ENCODE measurements at places on chromosomes 13 and 19.

GRCh38 chr13:52029569-52029968 lies 5.1 kb downstream of the UTP14C start:
- peaks cover 24% of the 10 kb centered on the region for H3K36me3 ChIP-seq
- no peak overlapping the region for H3K27ac ChIP-seq
- DNase-seq: no peak
- no peak overlapping the region for H3K4me3 ChIP-seq
- no peaks in the 10 kb centered on the region for H3K27me3 ChIP-seq

- no peaks in the 10 kb centered on the region for H3K4me1 ChIP-seq
- H3K27ac ChIP-seq: no peak overlapping the region
- no peak for DNase-seq
- no peaks in the 10 kb centered on the region for H3K27me3 ChIP-seq
- no peaks in the 10 kb centered on the region for H3K36me3 ChIP-seq
- no peak overlapping the region for H3K4me3 ChIP-seq
Measured at GRCh38 chr13:33167491-33167890, 118.1 kb downstream of the STARD13 start.

DNA sequence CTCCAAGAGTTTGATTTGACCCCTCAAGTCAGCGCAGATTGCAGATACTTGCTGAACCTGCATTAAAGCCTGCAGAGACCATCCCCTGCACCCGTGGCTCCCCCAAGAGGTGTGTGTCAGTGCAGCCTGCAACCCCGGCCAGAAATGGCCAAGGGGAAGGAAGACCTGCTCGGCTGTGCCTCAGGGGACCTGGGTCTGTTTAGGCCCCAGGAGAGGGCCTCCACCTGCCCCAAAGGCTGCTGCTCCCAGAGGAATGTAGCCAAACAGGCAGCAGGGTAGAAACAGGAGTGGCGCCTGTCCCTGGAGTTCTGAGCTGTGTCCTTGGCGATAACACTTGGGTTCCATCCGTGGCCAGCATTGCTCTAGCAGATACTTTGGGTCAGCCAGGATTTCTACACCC lies 8.0 kb downstream of the POP4 start:
- H3K27me3 ChIP-seq: no peaks in the 10 kb centered on the region
- no peak overlapping the region for H3K27ac ChIP-seq
- no peaks in the 10 kb centered on the region for H3K4me1 ChIP-seq

- no peaks in the 10 kb centered on the region for H3K27me3 ChIP-seq
- H3K4me1 ChIP-seq: no peaks in the 10 kb centered on the region
- no peak for DNase-seq
Measured at GRCh38 chr13:32993145-32993544, 23.1 kb upstream of the KL start.

- H3K4me1 ChIP-seq: peaks cover 44% of the 10 kb centered on the region
- no peaks in the 10 kb centered on the region for H3K27me3 ChIP-seq
- peaks cover 55% of the 10 kb centered on the region for H3K36me3 ChIP-seq
- H3K4me3 ChIP-seq: no peak overlapping the region
- peak overlapping the region; percentile 47 for H3K27ac ChIP-seq
Measured at GRCh38 chr19:10809651-10810285, 26.2 kb downstream of the TMED1 start.

- no peak for DNase-seq
Measured at GRCh38 chr19:51294211-51294976, 17.1 kb upstream of the IGLON5 start.

DNA sequence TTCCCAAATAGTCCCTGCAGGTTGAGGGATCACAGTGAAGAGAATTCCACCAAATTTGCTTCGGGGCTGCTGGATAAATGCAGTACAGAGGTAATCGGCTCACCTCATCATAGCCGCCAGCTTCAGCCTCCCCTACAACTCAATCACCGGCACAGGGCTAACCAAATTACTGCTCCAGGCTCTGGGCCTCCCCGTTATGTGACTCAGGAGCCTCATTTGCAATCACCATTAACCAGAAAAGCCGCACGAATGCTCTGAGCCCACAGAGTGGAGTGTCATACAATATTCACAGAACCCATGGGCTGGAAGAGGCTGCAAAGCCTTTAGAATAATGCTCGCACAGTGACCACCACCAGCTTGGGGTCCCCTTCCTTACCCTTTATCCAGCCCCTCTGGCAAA lies 4.9 kb downstream of the SIAH3 start:
- H3K27ac ChIP-seq: no peak overlapping the region
- no peak for DNase-seq
- H3K27me3 ChIP-seq: peaks cover 37% of the 10 kb centered on the region
- H3K4me3 ChIP-seq: no peak overlapping the region
- peaks cover 42% of the 10 kb centered on the region for H3K4me1 ChIP-seq

DNA sequence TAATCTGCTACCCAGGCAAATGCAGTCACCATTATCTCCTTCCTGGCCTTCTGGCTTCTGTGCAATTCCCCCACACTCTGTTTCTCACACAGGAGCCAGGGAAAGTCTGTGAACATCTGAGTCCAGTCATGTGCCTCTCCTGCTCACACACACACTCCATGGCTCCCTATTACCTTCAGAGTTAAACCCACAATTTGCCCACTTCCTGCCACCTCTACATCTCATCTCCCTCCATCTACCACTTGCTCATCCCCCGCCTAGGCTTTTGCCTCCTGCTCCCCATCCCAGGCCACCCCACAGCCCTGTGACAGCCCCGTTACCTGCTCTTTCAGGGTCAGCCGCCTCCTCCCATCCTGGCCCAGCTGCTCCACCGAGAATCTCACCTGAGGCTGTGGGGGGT lies 13.5 kb downstream of the IL12RB1 start:
- H3K4me3 ChIP-seq: no peak overlapping the region
- no peaks in the 10 kb centered on the region for H3K27me3 ChIP-seq
- peaks cover 14% of the 10 kb centered on the region for H3K4me1 ChIP-seq
- DNase-seq: no peak
- H3K36me3 ChIP-seq: peaks cover 3% of the 10 kb centered on the region

- no peaks in the 10 kb centered on the region for H3K36me3 ChIP-seq
- H3K27me3 ChIP-seq: no peaks in the 10 kb centered on the region
- no peak overlapping the region for H3K27ac ChIP-seq
- DNase-seq: no peak
- H3K4me1 ChIP-seq: peaks cover 2% of the 10 kb centered on the region
Measured at GRCh38 chr19:2969104-2969504, 8.3 kb upstream of the TLE6 start.

- no peak overlapping the region for H3K27ac ChIP-seq
- no peak overlapping the region for H3K4me3 ChIP-seq
- DNase-seq: no peak
- no peaks in the 10 kb centered on the region for H3K27me3 ChIP-seq
Measured at GRCh38 chr13:76878043-76878442, 8.2 kb downstream of the KCTD12 start.

- no peaks in the 10 kb centered on the region for H3K36me3 ChIP-seq
- no peaks in the 10 kb centered on the region for H3K4me1 ChIP-seq
- no peak overlapping the region for H3K4me3 ChIP-seq
- no peak overlapping the region for H3K27ac ChIP-seq
- no peak for DNase-seq
Measured at GRCh38 chr13:42649831-42650230, 75.9 kb downstream of the TNFSF11 start.

DNA sequence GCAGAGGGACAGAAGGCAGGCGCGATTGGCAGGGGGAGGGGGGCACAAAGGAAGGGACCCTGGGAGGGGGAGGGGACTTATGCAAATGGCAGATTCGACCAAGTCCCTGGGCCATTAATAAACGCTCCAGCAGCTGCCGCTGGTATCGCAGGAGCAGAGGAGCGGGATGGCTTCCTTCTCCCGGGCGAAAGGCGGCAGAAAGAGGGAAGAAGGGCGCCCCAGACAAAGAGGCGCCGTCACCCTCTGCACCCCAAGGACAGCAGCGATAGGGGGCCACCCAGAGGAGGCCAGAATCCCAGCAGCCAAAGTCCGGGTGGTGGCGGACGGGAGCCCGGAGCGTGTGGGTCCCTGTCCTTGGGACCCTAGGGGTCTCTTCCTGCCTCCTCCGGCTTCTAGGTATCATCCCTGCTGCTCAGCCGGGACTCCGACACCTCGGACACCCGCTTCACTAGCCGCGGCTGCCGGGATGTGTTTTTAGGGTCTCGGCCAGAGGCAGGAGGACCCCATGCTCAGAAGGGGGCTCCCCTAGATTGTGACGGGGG lies 1.9 kb downstream of the PTPRS start:
- peaks cover 7% of the 10 kb centered on the region for H3K27me3 ChIP-seq
- H3K36me3 ChIP-seq: no peaks in the 10 kb centered on the region
- no peak overlapping the region for H3K4me3 ChIP-seq

DNA sequence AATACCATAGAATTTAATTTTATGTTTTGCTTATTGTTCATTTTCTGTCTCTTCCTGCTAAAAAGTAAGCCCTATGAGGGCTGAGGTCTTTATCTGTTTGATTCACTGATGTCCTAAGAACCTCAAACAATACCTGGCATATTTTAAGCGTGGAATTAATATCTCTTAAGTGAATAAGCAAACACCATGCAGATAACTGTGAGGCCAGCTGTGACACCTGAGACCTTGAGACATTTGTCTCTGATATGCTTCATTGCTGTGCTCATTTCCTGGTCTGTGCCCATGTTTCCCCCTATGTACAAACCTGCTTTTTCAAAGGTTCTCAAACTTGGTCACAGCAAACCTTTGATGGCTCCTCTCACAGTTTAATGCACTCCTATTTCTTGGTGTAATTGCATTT lies 254.6 kb downstream of the COG6 start:
- DNase-seq: no peak
- H3K27me3 ChIP-seq: no peaks in the 10 kb centered on the region
- no peaks in the 10 kb centered on the region for H3K4me1 ChIP-seq
- H3K4me3 ChIP-seq: no peak overlapping the region
- no peak overlapping the region for H3K27ac ChIP-seq

DNA sequence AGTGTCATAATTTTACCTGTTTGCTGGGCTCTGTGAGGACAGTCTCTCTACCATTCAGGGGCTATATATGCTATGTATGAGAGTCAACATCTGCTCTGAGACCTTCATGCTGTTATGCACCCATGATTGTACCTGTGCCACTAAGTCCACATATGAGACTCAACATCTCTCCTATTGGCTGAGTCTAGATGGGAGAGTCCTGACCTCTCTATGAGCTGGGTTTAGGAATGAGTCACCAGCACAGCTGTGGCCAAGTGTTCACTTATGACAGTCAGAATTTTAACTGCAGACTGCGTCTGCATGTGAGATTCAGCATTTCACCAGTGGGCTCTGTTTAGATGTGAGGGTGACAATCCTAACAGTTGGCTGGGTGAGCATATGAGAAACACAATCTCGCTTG lies 49.5 kb downstream of the ZNF729 start:
- no peaks in the 10 kb centered on the region for H3K27me3 ChIP-seq
- H3K4me3 ChIP-seq: no peak overlapping the region
- no peaks in the 10 kb centered on the region for H3K36me3 ChIP-seq
- no peaks in the 10 kb centered on the region for H3K4me1 ChIP-seq
- no peak for DNase-seq
- no peak overlapping the region for H3K27ac ChIP-seq

GRCh38 chr19:46825731-46826055 lies 25.0 kb downstream of the AP2S1 start:
- no peak for DNase-seq
- H3K36me3 ChIP-seq: no peaks in the 10 kb centered on the region
- no peak overlapping the region for H3K4me3 ChIP-seq
- no peak overlapping the region for H3K27ac ChIP-seq

All from T-cell (primary cell).